ENCODE measurements at places on chromosomes 3 and 15.

- no peak for DNase-seq
These were observed 51.5 kb downstream of the GMNC start for GRCh38 chr3:190810957-190811356.

- no peak for DNase-seq
These were observed 207.1 kb downstream of the TP63 start for GRCh38 chr3:189838291-189838690.

DNA sequence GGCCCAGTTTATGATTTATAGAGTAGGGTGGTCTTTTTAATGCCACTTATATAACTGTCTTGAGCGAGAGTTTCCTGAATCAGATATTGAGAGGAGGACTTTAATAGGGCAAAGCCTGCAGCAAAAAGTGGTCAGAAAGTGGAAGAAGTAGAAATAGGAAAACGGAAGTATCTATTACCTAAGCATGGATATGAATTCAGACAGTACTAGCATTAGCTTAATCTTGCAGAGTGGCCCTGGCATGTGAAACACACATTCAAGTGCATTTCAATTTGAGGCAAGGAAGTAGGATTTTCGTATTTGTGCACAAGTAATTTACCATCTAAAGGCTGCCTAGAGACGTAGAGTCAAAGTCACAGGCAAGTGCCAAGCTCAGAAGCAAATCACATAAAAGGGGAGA, 622.3 kb downstream of the DIPK2A start:
- no peak for DNase-seq

DNA sequence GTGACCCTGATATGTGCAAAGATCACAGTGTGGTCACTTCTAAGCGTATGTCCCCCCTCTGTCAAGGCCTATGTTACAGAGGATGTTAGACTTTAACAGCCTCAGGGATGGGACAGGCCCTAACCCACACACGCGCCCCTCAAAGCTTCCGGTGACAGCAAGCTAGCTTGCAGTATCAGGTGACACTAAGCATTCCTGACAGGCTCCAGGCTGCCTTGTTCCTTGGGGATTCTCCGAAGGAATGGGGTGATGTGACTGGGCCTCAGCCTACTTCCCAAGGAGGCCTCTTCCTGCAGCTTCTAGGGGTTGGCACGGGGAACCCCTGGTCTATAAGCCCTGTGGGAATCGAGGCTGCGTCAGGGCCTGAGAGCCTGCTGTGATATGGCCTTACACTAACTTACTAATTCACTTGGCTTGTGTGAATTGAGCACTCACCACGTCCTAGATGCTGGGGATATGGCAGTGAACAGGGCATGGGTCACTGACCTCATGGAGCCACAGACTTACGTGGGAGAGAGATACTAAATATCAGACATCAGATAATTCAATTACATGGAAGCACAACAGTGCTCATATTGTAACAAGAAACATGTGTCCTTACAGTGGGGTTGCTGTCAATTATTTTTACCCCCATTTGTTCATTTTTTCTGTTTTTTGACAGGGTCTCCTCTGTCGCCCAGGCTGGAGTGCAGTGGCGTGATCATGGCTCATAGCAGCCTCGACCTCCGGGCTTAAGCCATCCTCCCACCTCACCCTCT, 11.4 kb upstream of the SPTBN5 start:
- DNase-seq, result no peak

DNA sequence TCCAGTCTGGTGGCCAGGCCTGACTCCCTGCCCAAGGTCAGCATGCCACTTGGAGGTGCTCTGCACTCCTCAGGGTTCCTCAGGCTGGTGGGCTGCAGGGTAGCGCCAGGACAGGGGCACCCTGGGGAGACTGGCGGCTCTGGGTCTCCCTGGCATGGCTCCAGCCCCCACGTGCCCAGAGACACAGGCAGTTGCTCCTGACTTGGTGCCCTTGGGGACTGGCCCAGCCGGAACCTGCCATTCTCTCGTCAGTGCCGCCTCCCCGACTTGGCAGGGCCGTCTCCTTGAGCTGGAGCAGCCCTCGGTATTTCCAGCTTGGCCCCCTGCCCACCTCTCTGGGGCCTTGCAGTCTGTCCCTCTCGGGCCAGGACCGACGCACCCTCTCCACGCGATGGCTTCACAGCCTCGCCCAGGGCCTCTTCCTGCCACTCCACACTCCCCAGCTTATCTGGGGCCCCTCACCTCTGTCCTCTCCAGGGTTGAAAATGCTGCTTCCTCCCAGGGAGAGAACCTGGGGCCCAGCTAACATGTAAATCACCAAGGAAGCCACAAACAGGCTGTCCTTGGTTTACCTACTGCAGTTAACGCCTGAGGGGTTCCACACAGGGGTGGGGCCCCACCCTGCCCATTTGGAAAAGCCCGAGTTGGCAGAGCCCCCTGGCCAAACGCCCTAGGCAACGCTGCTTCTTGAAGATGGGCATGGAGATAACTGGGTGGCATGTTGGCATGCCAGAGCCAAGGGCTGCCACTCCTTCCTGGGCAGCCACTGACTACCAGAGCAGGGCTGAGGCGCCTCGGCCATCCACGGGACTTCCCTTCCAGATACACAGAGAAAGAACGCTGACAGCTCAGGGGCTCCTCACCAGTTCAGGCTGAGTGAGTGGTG, 61.4 kb downstream of the SMAD6 start:
- no peak for DNase-seq

DNA sequence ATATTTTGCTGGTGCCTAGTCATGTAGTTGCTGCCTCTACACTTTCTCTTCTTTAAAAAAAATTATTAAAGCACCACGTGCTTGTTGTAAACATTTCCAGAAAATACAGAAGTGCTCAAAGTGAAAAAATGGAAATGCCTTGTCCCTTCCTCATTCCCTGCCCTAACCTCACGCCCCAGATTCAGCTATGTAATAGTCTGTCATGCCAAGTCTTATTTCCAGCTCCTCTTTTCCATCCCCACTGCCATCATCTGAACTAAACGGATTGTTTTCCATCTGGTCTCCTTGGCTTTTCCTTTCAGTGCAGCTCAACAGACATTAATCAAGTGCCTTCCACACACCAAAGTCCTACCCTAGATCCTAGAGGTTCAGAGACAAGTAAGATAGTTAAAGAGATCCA, 15.5 kb downstream of the ZNF774 start:
- DNase-seq, result no peak

GRCh38 chr15:40340740-40341400, at the start of gene CCDC9B:
Gene CCDC9B, minus strand, starts transcription at chr15:40340939. Its CDS starts 120 bp downstream, at chr15:40340819.
- DNase-seq, result no peak

- no peak for DNase-seq
These were observed 211.3 kb upstream of the NSMCE3 start for GRCh38 chr15:29480949-29481348.

DNA sequence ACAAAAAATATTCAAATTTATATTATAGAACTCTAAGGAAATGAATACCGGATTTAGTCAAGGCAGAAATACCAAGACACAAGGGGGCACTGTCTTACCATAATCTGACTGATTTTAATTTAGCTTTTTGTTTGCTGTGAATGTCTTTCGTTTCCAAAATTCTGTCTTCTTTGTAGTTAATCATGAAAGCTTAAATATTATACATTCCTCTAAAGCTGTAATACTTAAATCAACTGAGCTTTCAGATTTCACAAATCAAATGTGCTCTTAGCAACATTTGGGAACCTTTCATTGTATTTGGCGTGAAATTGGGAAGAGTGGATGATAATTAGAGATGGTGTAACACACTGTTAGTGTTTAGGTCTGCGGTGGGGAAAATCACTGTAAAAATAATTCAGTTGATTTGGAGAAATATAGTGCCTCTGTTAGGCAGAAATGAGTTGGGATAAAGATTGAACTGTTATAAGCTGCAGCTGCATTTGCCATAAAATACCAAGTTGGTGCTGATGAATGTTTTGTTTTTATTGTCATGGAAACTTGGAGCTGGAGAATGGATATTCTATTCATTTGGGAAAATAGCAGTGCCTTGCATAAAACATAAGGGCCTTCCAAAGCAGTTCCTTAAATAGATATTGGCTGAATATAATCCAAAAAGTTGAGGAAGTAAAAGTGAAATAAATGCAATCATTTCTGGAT, 228.2 kb downstream of the TCF12 start:
- DNase-seq, result peak; percentile 45

GRCh38 chr3:78351334-78351733, 1311.4 kb downstream of the ROBO2 start:
- no peak for DNase-seq

DNA sequence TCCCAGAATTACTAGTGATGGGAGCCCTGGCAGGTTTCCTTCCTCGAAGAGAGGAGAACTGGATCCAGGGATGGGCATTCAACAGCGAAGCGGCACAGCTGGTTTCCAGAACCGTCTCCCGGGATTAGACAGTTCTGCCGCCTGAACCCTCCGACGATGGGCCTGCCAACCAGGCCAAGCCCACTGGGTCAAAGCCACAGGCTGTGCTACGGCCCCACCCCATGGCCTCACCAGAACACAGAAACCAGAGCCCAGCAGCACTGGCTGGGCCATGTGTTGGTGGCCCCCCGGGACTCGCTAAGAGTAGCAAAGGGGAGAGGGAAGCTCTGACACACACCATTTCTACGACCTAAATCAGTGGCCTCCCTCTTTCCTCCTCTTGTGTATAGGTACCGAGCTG, 2.2 kb downstream of the C15orf62 start:
- no peak for DNase-seq

- DNase-seq, result peak; percentile 58
These were observed 3.5 kb downstream of the RFTN1 start for GRCh38 chr3:16509721-16510619.

DNA sequence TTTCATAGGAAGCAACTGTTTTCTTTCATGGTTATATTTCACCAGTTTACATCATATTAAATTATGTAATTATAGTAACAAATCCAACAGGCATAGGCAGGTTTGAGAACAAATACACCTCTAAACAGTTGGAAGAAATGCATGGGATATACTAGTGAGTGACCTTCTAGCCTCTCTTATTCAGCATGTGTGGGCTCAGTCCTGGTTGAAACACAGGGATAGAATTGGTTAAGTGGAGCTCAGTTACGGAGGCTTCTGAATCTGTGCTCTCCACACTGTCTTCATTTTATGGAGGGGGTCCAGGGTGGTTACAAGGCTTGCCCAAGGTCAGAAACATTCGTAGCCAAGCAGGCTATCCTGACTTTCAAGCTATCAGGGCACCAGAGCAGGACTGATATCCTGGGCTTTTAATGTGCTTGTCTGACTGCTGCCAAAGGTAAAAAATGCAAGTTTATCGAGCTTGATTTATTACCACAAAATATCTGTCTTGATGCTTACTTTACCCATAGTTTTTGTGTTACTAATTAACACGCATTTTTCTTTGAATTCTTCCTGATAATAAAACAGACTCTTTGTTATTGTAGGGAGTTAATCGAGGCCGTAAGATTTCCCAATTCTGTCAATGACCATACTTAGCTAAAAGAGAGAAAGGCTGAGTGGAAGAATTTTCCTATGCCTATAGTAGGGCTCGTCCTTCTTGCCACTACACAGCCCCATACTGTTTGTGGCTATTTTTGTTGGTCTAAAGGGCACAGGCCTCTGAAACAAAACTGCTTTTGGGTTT, 89.6 kb downstream of the FILIP1L start:
- DNase-seq, result no peak

DNA sequence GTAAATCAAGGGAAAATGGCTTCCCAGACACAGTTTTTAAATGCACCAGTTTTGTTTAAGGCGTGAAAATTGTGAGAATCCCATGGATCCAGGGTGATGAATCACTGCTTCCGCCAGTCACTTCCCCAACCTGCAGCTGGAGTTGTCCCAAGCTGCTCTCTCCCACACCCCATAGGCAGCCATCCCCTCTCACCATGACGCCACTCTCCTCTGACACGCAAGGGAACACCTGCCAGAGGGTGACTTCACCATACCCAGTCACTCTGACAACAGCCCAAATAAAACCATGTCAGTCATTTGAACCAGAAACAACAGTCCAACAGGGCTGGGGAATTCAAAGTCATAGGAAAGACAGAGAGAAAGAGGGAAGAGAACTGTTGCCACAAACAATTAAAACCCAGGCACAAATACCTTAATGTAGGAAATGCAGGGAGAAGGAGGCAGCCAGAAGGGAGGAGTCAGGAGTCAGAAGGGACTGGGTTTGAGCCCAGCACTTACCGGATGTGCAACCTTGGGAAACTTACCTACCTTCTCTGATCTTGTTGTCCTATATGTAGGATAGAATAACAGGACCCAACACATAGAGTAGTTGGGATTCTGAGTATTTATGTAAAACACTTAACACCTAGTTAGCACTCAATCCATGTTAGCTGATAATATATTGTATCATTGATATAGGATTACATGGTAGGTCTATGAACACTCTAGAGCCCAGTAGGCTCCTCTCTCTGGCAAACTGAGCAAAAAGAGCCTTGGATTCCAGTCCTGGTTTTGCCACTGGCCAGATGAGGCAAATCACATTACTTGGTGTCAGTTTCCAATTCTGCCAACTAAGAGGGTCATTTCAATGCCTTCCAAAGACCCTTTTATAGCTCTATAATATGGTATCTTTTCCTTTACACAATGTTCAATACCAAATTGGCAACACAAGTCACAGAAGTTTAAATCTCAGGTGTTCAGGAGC, 326.3 kb upstream of the ICE2 start:
- DNase-seq, result no peak

DNA sequence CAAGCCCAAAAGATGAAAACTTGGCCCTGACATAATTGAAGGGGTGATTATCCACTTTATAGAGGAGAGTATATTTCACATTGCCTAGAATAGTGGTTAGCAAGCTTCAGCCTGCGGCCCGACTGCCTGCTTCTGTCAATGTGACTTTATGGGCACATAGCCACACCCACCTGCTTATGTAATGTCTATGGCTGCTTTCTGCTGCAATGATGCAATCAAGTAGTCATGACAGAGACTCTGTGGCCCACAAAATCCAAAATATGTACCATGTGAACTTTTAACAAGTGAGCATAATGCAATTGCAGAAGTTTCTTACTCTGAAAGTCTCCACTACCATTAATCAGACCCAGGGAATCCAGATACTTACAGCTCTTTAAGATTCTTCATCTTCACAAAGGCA, 103.1 kb downstream of the LRIG1 start:
- peak; percentile 16 for DNase-seq

GRCh38 chr3:126345641-126346460, 11.4 kb downstream of the KLF15 start:
- DNase-seq, result no peak

Data from activated CD4-positive, alpha-beta T cell treated with anti-CD3 and anti-CD28 coated beads, Interleukin-10, Interleukin-2, amounts not matched to agents 100 ng/mL and 50 ng/mL, durations not matched to agents 16 hours and 8 hours (primary cell).